Activated naive CD4-positive, alpha-beta T cell (primary cell): ENCODE measurements at places on chromosomes 6 and 20.

DNA sequence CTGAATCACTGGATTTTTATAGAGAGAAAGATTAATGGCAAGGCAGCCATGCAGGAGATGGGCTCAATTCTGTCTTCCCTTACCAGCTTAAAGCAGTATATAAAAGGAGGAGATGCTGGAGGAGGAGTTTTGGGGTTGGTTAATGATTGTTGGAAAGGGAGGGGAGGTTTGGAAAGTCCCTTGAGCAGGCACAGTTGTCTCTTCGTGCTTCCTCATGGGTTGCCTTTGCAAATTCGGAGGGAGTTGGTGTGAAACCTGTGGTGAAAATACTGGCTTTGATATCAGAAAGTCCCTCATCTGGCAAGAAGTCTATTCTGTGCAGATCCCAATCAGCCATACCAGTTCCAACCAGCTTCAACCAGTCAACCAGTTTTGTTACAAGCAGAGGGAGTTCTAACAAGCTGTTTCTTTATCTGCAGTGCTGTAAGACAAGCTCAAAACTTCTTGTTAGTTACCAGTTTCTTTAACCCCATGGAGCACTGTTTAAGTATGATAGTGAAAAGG, 107.0 kb downstream of the HIVEP1 start:
- DNase-seq = no peak

DNA sequence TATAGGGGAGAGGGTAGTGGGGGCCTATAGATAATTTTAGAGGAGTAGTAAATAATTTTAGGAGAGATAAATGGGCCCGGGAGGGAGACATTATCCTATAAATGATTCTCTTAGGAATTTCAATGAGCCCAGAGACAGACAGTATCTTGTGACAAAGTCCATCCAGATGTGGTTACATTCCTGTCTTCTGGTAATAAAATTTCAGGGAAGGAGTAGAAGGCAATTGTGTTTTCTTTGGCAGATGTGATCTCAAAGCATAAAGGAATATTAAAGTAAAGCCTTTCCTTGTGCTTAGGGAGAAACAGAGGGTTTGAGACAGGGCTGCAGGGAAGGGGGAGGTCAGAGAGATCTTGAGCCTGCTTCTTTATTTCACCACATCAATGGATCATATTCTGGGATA, 979.8 kb upstream of the GJE1 start:
- DNase-seq = no peak

DNA sequence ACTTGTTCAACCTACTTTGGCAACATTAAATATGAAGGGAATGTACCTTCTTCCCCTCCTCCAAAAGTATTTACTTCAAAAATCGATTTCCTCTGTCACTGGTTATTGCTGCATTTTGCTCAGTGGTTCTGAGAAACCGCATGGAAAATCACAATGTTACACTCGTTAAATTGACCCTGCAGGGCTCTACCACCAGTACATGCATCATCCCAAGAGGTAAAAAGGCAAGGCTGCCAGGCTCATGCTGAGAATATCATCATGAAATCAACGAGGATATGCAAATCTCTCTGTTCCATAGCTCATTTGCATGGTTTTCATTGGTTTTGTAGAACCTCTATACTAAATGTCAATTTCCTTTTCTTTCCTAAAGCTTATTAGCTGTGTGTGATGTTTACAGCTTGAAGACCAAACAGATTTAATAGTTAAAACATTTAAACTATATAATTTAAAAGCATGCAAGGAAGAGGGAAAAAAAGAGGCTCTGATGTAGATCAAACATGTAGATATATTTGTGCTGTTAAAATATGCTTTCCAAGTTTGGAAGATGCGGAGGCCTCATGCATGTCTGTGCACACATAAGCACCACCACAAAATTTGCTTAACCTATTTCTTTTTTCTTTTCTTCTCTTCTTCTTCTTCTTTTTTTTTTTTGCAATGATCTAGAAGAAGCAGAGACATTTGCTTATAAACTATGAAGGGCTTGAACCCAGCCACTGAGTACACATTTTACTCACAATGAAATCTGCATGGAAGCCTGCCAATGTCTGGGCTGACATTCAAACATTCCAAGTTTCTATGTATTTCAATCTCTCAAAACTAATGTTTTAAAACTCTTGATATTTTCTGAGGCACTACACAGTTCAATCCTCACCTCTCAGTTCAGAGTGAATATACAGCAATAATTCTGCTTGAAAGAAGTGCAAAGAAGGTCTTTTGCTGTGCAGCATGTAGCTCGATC, 194.0 kb downstream of the GMPR start:
- no peak for DNase-seq

DNA sequence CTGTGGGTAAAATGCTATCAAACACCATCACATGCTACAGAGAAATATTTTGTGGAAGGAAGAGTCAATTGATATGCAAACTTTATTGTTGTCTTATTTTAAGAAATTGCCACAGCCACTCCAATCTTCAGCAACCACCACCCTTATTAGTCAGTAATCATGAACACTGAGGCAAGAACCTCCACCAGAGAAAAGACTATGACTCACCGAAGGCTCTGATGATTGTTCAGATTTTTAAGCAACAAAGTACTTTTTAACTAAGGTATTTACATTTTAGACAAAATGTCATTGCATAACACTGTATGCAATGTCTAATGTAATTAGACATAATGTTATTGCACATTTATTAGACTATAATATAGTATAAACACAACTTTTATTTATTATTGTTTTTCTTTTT, 26.2 kb upstream of the MMP24 start:
- no peak for DNase-seq

DNA sequence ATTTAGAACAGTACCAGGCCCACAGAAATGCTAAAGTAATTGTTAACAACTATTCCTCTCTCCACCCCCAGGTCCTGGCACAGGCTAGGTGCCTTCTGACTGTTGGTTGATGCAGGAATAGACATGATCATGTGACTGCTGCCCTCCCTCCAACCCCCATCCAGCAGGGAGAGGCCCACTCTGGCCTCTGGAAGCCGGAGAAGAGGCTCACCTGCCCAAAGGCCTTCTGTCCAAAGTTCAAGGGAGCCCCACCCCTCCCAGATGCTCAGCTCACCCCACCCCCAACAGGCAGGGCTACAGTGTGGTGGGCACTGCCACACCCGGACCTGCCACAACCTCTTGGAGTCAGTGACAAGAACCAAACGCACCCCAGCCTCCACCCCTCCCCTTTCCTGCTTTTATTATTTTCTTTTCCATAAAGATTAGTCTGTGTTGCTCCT, 26.9 kb upstream of the FOXP4 start:
- DNase-seq = no peak

- no peak for DNase-seq
These were observed 37.3 kb upstream of the SAYSD1 start for GRCh38 chr6:39152262-39152661.

DNA sequence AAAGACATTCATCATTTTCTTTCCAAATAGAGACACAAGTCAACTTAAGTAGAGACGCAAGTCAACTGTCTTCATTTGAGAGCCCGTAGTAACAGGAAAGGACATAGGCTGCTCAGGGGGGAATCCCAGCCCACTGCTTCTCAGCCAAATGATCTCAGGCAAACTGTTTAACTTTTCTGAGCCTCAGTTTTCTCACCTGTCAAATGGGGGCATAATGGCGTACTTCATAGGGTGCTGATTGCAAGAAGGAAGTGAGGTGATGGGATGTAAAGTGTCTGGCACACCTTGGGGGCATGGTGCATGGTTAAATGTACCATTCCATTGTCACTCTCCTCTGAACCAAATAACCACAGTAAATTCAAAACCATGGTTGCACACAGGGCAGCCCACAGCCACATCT, 96.5 kb downstream of the EYA2 start:
- no peak for DNase-seq

DNA sequence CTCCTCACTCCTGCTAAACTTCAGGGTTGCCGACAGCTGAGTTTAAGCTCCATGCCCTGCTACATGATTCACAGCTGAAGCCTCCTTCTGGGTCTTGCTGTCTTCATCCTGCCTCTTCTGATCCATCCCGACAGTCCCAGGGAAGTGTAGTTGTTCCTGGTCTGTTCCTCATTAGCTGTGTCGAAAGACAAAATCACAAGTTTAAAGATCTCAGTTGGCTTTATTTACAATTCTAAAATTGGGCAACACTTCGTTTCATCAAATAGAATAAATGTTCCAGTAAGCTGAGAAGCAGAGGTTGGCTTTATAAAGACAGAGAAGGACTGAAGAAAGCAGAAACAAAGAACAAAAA, 4.1 kb upstream of the SLC2A10 start:
- DNase-seq = no peak

- no peak for DNase-seq
These were observed 117.0 kb upstream of the PMEPA1 start for GRCh38 chr20:57826666-57827287.

GRCh38 chr6:154520280-154520679, 9.8 kb upstream of the CNKSR3 start:
- no peak for DNase-seq

DNA sequence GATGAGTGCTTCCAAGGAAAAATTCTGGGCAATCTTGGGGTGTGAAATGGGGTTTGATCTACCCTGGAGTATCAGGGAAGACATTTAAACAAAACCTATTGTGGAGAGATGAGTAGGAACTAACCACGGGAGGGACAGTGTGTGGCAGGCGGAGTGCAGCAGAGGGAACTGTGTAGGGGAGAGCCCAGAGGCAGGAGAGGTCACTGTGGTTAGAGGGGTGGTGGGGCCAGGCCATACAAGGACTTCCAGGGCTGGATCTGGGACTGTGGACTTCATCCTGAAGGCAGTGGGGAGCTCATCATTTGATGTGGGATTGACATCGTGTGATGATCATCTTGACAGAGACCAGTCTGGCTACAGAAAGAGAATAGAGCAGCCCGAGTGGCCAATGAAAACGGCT, 89.0 kb downstream of the TOX2 start:
- DNase-seq = no peak

DNA sequence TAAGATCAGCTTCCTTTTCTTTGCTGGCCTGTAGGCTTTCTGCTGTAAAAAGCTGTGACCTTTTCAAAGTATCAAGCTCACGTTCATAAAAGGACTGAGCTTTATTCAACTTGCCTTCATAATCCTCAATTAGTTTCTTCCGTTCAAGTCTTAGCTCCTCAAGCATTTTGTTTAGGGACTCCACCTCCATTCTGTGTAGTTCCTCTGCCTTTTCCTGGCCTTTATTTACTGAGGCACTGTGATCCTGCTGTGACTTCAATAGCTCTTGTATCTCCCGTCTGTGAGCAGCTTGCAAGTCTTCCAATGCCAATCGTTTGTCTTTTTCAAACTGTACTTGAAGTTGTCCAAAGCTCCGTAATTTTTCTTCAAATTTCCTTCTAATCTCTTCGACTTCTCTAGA, 54.4 kb downstream of the FAM184A start:
- no peak for DNase-seq

DNA sequence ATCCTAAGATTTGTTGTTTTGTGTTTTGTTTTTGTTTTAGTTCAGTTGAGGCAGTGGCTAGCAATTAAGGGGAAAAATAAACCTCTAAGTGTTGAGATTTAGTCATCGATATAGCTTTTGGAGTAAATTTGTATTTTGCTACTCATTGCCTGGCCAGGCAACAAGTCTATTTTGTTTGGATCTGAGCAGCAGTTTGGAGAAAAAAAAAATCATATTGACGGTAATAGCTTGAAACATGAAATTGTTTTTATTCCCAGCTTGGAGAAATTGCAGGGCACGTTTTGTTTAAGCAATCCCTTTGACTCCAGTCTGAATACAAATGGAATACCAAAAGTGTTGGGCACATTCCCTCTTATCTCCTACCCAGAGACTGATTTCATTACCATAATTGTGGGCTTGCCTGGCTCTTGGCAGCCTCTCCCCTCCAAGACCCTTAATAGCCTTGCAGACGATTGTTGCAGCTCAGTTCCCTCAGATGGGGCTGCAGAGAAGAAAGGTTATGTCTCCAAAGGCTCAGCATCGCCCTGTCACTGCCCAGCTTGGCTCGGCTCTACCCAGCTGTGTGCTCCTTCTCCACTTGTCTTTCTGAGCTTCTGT, 56.0 kb downstream of the ISM1 start:
- DNase-seq = no peak

GRCh38 chr6:31210741-31211532, 40.5 kb upstream of the POU5F1 start:
- DNase-seq = no peak

- DNase-seq = no peak
These were observed 42.5 kb upstream of the ARMC2 start for GRCh38 chr6:108805611-108806167.

DNA sequence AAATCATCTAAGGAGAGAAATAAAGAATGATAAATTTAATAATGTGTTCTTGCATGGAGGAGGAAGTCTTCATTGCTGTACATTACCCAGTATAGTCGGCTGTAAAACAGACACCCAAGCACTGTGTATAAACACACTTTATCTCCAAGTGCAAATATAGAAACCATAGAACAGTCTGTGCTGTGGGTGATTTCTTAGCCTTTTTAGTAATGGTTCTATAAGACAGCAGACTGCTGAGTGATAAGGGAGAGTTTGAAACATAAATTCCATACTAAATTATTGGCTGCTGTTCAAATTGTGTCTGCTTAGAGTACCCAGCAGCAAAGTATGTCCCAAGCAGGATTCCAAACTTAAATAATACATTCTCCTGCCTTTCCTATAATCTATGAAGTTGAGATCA, 4.6 kb downstream of the FILIP1 start:
- DNase-seq = no peak
